ENCODE measurements at places on chromosomes 1 and 21. TPM values are rescaled to one million over a fixed set of nuclear protein-coding genes. Genes with fewer than 3 reads are reported as not detected.

LORICRIN gene
- total RNA-seq: not detected

FCRL4 gene
- not detected for total RNA-seq

RGS4 gene
- total RNA-seq: 27.5 TPM

SPRR2F gene
- total RNA-seq: 5.1 TPM

FMOD gene
- total RNA-seq: 8.3 TPM

GBP6 gene
- total RNA-seq: 0.29 TPM

UBE2U gene
- total RNA-seq: not detected

ZNF695 gene
- total RNA-seq: 7.4 TPM

GRCh38 chr1:95388031-95388430 lies 154.0 kb downstream of the RWDD3 start:
- DNase-seq: no peak
- H3K27ac ChIP-seq: no peak overlapping the region
- peaks cover 7% of the 10 kb centered on the region for H3K27me3 ChIP-seq
- no peaks in the 10 kb centered on the region for H3K36me3 ChIP-seq
- no peaks in the 10 kb centered on the region for H3K4me1 ChIP-seq

DNA sequence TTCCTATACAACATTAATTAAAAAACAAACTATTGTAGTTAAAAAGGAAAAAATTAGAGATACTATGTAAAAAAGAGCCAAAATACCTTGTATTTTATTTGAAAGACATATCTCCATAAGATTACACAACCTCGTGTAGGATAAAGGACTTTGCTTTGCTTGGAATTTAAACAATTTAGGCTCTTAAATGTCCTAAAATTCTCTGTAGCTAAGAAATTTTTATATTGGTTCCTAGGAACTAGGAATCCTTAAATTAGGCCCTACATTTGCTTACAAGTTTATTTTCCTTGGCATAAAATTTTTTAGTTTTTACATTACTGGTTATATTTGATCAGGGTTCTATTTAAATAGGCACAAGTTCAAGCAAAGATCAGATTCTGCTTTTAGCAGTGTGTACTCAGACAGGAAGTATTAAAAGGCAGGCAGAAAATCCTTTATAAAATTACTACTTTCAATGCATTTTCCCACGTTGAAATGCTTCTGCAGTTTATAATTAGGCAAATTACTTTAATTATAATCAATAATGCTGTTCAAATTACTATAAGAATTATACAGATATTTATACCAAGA lies 3.4 kb upstream of the ANGPTL3 start:
- H3K27me3 ChIP-seq: no peaks in the 10 kb centered on the region
- no peak overlapping the region for H3K4me3 ChIP-seq
- H3K36me3 ChIP-seq: peaks cover 16% of the 10 kb centered on the region

GRCh38 chr1:238484121-238484520 lies 593.4 kb upstream of the ZP4 start:
- H3K27ac ChIP-seq: no peak overlapping the region
- no peak for DNase-seq
- no peak overlapping the region for H3K4me3 ChIP-seq
- no peaks in the 10 kb centered on the region for H3K36me3 ChIP-seq

DNA sequence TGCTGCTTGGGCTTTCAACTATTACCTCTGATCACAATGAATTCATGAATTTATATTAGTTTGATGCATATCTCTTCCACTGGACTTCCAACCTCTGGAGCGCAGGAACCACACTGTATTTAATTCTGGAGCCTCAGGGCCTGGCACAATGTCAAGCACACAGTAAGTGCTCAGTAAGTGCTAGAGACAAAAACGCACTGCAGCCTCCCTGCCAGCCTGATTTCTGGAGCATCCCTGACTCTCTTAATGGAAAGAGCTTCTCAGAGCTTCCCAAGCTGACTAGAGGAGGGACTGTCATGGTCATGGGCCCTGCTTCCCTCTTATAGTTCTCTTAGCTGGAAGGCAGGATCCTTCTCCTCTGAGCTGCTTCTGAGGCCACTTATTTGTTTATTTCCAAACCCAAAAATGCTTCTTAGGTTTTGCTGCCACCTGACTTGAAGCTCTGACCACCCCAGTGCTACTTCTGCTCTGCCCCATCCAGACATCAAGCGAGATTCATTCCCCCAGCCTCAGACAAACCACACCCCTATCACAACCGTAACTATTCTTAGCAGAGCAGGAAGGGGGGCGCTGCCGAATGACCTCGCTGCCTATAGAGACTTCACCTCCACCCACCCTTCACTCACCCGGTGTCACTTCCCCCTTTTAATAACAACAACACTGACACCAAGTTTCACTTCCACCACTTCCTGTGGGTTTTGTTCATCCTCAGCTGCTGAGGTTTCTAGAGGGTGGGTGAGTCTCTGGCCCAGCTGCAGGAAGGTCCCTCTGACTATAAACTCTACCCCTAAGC lies 33.6 kb downstream of the NUAK2 start:
- H3K4me1 ChIP-seq: peaks cover 29% of the 10 kb centered on the region
- no peaks in the 10 kb centered on the region for H3K36me3 ChIP-seq
- H3K27ac ChIP-seq: peak overlapping the region; percentile 53

Data from type B pancreatic cell (in vitro differentiated cells).